ENCODE measurements at places on chromosomes 12 and 14.

GRCh38 chr12:57129889-57130288 is 1.6 kb downstream of the LRP1 start:
- DNase-seq, result no peak

DNA sequence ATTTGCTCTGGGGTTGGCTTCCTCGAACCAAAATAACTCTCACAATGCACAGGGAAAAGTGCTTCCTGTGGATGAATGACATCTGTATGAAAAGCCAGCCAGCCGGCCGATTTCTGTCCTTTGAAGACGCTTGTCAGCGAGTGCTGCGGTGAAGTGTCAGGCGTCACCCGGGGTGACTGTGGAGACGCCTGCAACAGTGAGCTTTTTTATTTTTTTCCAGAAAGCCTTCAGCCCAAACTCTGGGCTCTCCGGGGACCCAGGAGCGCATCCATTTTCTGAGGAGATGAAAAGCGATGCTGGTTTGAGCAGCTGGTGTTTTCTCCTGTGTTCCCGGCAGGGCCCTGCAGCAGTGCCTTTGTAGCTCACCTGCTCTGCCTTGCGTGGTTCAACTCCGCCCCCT is 147.9 kb upstream of the MYL2 start:
- no peak for DNase-seq

DNA sequence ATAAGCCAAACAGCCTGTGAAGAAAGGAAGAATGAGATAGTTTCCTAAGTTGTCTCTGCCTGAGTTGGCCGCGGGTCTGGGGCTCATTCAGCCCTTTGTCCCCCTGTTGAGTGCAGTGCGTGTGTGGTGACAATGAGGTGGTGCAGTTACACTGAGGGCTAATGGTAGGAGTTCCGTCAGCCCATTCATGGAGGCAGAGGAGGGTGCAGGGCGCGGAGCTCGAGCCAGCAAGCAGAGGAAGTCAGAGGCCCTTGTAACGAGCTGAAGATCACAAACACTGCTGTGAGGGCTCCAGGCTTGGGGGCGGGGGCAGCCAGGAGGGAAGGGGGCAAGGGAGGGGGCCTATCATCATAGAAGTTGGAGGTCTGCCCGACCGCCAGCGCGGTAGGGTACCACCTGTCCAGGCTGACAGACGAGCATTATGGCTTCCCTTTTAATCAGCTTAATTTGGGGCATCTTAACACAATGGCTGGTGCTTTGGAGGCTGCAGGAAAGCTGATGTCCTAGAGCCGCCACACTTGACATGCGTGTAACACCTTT is 20.5 kb downstream of the CCND2 start:
- DNase-seq, result no peak

- no peak for DNase-seq
Observed at GRCh38 chr14:103483600-103483999, 39.0 kb downstream of the CKB start.

- no peak for DNase-seq
Observed at GRCh38 chr12:51190820-51191219, 17.9 kb upstream of the TFCP2 start.

DNA sequence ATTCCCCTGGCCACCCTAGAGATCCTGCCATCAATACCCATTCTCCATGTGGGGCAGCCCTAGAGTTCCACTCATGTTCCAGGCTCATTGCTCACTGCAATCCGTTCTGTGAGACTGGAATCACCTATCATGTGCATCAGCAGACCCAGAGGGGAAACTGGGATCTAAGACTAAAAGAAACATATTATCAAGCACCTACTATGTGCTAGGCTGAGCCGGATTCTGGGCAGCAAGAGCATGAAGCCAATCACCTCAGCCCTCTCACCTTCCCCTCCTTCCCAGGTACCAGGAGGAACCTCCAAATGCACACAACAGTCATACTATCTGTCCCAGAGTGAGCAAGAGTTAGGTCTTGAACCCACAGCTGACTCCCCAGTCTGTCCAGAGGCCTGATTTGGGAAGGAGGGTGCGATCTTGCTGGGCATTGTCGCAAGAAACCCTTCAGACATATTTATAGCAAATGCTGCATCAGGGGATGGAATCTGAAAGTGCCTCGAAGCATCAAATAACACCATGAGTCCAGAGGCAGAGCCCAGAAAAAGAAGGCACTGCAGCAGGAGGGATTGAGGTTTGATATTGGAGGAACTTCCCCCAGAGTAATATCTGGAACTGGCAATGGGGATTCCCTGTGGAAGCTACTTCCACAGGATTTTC is 6.7 kb upstream of the CACNB3 start:
- DNase-seq, result no peak

DNA sequence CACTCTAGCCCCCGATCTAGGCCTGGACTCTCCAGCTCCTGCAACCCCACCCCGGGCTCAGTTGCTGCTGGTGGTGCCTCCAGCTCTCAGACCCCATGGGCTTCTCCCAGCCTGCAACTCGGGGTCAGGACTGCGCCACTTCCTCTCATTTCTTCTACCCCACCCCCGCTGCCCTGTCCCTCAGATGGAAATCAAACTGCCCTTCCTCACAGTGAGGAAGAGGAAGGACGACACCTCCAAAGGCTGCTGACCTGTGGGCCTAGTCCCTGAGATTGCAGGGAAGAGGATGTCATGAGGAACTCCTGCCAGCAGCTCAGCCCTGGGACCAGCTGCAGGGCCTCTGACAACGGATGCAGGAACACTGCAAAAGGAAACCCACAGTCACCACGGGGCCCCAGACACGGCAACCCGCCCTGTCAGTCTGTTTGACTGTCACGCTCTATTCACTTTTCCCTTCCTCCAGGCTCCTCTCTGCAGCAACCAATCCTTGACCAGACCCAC is 29.3 kb upstream of the PNMA1 start:
- DNase-seq, result peak; percentile 85

DNA sequence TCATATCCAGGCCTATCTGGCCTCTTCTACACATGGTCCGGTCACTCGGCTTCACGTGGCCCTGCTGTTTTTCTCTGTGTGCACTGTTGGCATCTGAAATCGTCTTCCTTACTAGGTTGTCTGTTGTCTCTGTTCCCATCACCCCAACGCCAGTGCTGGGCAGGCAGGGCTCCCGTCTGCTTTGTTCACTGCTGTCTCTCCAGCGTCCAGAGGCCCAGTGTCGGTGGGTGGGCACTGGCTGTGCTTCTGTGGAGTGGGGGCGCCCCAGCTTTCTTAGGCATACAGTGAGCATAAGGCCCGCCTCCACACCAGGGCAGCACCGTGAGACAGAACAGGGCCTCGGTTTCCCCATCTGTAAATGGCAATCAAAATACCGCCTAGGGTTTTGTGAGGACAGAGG is 153.1 kb downstream of the BCL11B start:
- DNase-seq, result no peak

DNA sequence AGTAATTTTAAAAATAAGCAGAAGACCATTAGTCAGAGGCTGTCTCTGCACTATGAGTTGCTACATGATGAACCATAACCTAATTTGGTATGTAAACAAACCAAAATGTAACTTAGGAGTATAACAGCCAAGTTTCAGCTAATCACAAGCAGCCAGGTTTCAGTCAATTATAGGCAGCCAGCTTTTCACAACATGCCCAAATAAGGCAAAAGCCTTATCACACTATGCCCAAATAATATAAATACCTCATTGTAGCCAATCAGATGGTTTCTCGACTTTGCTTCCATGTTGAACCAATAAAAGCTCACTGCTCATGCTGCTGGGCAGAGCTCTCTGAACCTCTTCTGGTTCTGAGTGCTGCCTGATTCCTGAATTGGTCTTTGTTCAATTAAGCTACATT is 38.6 kb downstream of the GARIN6 start:
- DNase-seq, result no peak

DNA sequence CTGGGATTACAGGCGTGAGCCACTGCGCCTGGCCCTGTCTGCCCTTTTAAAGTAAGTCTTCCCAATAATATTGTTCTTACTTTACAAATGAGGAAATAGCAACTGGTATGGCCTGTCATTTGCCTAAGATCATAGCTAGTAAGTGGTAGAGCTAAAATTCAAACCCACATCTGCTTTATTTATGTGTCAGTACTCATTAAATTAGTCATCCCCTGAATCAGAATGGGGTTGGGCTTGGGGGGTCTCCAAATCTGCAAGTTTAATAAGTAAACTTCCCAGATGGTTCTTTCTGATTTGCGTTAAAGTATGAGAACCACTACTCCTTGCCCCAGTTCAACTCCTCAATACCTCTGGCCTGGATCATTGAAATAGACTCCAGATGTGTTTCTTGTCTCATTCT is 96.2 kb downstream of the FAR2 start:
- DNase-seq, result no peak

DNA sequence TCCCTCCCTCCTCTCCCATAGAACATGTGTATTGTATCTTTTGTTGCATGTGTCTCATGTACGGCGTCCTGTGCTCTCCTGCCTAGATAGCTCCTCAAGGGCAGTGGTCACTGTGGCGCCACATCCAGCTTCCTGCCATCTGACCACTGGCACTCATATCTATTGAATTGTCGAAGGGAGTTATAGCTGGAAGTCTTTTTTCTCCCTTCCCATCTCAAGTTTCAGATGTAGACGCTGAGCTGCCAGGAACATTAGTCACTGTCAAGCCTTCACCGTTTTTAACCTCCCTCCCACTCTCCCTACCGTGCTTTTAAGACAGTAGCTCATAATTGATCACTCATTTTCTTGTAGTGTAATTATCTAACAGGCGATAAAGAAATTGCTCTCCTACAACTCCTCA is 33.0 kb downstream of the MTHFD1 start:
- DNase-seq, result no peak

GRCh38 chr12:28180786-28181185 is 9.5 kb upstream of the CCDC91 start:
- DNase-seq, result no peak

GRCh38 chr14:21033133-21033698 is 1.4 kb downstream of the RNASE13 start:
- no peak for DNase-seq

DNA sequence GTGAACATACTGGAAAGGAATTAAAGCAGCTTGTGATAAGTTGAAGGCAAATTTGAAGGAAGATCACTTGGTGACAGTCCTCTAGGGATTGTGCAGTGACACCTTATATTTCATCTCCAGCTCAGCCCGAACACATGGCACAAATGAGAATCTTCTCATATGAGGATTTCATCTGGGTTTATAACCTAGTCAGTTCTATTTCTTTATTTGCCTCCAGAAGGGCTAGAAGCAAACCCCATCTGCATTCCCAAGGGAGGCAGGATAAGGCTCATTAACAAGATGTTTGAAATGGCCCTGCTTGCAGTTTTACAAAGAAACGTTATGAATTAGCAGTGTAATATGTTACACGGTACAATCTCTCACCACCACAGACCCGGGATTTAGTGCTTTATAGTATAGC is 90.7 kb upstream of the KRR1 start:
- no peak for DNase-seq

- no peak for DNase-seq
Observed at GRCh38 chr12:59093073-59093772, 172.9 kb upstream of the LRIG3 start.

Data from hematopoietic multipotent progenitor cell treated with erythropoietin and hydrocortisone succinate and interleukin-3 and kit ligand, for 6 days (in vitro differentiated cells).